ENCODE measurements at places on chromosomes 4 and X.

DNA sequence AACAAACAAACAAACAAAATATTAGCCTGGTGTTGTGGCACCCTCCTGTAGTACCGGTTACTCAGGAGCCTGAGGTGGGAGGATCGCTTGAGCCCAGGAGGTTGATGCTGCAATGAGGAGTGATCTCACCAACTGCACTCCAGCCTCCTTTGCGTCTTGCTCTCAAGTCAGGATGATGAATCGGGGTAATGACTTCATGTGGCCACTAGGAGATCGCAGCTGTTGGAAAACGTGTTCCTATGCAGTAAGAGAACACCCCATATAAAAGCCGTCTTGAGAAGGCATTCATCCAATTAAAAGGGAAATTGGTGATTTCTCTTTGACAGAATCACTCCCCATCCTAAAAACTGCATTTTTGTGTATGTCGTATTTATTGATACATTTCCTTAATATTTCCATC, 6.9 kb downstream of the CCNB3 start:
- DNase-seq, result no peak

DNA sequence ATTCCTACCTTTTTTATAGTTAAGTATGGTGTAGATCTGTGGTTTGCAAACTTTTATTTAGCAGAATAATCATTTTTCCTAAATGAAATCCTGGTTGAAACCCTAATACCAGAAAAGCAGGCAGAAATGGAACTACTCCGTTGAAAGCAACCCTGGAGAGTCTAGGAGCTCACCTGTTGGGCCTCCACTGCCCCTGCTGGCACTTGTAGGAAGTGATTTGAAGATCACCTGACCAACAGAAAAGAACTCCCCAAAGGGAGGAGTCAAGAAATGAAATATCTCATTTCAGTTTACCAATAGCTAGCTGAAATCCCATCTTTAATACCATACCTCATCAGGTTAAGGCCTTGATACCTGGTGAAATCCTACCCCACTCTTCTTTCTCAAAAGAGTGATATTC, 277.1 kb downstream of the KLHL13 start:
- DNase-seq, result peak; percentile 32

DNA sequence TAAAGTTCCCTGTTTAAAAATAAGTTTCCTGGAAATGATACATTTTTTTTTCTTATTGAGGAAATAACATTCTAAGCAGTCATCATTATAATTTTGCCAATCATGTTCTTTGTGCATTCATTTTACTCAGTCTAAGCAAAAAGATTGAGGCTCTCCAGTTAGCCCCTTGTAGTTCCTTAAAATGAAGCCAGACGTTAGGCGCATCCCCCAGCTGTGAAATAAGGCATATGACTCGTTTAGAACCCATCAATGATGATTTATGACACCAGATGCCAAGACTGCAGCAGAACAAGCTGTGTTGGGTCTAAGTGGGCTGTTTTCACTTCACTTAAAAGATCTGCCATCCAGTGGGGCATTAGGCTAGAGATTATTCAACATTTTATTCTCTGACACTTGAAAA, 17.0 kb downstream of the PDGFC start:
- DNase-seq, result no peak

DNA sequence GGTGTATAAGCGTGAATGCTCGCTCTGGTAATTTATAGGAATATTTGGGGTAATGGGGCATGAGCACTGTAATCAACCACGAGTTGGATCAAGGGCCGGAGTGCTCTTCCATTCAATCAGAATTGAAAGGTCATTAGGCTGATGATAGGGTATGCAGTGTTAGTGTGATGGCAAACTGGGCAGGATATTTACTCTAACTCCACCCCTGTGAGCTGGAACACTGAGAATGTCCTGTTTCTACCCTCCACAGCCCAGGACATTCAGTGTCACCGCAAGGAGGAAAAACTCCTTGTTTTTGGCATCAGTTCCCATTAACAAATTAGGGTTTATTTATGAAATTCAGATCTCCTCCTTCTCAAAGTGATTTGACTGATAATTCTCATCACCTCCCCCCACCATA, 137.8 kb downstream of the HS6ST2 start:
- DNase-seq, result no peak

- no peak for DNase-seq
Measured at GRCh38 chr4:96649536-96649935, 809.6 kb downstream of the PDHA2 start.

GRCh38 chr4:99816545-99817308, at the start of gene DAPP1:
TSS of gene DAPP1 (plus strand) at chr4:99816827. CDS start at chr4:99816914, 87 bp downstream.
- DNase-seq, result no peak

GRCh38 chr4:53508446-53508845, 82.8 kb downstream of the LNX1 start:
- no peak for DNase-seq

DNA sequence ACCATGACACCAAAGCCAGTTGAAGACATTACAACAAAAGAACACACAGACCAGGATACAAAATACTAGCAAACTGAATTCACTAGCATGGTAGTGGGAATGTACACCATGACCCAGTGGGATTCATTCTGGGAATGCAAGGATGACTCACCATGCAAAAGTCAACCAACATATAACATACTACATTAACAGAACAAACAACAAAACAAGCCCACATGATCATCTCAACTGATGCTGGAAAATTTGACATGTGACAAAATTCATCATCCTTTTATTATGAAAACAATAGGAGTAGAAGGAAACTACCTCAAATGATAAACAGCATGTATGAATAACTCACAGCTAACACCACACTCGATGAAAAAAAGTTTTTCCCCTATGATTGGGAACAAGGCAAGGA, 190.2 kb downstream of the DCLK2 start:
- no peak for DNase-seq

DNA sequence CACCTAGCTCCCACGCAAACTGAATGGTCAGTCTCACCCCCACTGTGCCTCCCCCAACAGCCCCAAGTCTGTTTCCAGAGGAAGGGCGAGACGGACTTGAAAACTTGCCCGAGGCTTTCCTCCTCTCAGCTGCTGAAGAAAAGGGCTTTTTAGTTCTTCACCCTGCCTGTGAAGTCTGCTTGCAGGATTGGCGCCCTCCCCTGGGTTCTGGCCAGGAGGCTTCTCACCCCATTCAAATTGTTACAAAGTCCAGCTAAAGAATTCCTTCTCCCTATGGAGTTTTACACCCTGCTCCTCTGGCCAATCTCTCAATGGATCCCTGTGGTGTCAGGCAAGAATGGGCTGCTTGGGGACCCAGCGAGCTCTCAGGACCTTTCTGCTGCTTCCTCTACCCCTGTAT, 241.0 kb downstream of the AFF2 start:
- DNase-seq, result no peak

DNA sequence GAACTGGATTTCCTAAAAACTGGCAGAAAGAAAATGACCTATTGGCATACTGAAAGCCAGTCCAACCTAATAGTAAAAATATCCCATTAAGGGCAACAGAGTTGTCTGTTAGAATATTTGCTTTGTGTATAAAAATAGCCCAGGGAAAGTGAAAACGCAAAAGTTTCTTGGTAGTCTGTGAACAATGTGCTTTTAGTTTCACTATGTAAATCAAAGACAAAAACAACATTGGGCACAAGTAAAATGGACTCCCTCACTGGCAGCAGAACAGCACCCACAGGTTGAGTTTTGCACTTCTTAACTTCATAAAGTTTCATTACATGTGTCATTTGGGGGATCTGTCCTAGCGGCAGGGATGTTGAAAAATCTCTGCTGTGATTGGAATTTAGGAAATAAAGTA, 4.3 kb upstream of the FGG start:
- no peak for DNase-seq

DNA sequence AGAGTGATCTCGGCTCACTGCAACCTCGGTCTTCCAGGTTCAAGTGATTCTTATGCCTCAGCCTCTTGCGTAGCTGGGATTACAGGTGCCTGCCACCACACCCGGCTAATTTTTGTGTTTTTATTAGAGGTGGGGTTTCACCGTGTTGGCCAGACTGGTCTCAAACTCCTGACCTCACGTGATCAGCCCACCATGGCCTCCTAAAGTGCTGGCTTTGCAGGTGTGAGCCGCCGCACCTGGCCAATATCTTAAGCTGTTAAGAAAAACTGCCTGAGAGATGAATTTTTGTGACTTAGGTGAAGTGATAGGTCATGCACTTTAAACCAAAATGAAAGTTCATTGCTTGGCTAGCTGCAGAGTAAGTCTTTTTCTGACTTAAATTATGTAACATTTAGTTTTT, 5.8 kb downstream of the KDM6A start:
- DNase-seq, result no peak

- DNase-seq, result no peak
Measured at GRCh38 chrX:50180073-50180940, 20.5 kb downstream of the AKAP4 start.

DNA sequence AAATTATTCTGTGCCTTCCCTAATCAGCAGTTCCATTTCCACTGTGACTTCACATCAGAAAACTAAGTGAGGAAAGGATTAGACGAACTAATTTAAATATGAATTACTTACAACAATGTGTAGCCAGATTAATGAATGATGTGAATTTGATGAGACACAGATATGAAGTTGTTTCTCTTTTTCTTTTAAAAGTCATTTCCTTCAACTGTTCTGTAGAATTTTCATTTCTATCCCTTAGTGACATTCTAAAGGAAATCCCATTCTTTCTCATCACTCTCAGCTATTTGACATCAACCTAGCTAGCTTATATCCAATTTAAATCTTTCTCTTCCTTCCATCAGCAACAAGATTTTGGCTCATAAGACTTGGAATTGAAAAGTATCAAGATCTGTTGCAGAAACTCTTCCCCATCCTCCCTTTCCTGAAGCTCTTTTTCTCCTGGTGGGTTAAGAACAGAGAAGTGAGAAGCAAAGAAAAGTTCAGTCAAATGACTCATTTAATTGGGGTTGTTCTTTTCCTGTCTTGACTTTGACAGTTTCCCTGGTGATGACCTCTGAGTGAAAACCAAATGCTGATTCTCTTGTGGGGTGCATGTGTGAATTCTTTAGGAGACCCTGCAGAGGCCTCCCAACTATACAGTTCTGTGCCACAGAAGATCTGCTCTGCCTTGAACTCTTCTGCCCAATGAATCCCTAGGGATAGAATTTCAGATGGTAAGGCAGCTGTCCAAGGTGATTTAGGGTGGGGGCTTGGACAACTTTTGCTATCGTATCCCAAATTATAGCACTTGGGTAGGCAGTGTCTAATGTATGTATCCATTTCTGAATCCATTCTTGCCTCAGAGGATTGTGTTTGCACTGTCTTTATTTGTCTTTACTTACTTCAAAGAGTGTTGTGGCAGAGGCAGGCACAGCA, 232.5 kb upstream of the GPRIN3 start:
- no peak for DNase-seq

DNA sequence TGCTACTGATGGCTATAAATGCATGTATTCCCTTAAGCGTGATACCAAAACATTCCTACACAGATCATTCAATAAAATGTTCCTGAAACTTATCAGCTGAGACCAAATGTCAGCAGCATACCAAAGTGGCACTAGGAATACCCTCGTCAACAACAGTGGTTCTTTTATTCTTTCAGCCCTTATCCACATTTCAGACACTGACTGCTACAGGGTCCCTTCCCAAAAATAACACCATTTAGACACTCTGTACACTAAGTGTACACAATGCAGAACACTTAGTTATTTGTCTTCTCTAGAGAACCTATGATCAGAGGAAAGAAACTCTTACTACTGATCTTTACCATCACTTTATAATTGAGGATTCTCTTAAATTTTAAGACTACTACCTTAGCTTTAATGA, 94.1 kb downstream of the ATRX start:
- DNase-seq, result no peak

DNA sequence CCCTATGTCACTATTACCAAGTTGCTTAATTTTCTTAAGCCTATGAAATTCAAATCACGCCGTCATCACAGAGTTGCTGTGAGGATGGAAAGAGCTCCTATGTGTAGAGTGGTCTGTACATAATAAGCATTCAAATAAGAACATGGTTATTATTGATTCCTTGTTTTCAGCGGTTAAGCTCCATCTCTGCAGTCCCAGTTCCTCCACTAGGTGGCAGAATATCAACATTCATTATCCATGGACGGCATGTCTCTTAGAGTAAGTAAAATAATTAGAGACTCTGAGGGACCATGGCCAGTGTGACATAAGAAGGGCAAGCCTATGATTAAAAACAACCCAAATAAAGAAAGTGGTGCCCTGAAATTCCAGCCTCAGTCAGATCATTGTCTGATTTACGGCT, 132.5 kb upstream of the NHS start:
- DNase-seq, result peak; percentile 69

Measured in NCI-H2081 (cell line).